ENCODE measurements at places on chromosomes 5 and 9.

GRCh38 chr5:90017239-90017638 lies 392.3 kb downstream of the CETN3 start:
- peak; percentile 0 for DNase-seq

DNA sequence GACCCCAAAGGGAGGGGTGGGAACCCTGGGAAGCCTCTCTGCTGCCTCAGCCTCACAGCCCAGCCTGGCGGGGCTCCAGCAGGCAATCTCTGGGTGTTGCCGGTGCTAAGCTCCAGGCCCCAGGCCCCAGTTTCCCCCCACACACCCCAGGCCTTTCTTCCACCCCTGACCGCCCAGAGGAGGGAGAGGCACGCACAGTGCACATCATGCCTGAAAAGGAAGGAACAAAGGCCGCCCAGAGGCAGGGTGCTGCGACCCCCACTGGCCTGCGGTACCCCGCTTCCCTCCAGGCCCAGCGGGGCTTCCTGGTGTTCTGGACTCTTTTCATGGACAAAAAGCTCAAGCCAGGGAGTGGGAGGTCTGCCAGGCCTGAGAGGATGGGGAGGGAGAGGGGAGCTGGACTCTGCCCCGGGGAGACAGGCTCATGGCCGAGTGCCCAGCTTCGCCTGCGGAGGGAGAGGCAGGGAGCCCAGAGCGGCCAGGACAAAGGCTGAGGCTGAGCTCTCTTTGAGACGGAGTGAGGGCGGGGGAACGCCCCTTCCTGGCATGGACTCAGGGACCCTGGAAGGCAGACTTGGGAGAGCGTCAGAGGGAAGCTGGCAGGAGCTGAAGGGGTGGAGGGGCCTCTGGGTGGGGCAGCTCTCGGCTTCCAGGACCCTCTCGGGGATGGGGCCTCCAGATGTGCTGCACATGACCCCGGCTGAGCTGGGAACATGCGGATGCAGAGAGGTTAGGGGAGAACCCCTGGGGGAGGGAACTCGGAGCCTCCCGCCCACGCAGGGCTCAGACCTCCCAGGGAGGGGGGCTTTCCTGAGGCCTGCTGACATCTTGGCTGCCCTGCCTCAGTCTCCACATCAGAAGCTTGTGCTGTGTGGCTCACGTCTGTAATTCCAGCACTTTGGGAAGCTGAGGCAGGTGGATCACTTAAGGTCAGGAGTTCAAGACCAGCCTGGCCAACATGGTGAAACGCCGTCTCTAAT lies 1.8 kb upstream of the ENTPD2 start:
- peak; percentile 62 for DNase-seq

GRCh38 chr9:98101868-98102273 lies 17.2 kb downstream of the TRIM14 start:
- DNase-seq = peak; percentile 68

DNA sequence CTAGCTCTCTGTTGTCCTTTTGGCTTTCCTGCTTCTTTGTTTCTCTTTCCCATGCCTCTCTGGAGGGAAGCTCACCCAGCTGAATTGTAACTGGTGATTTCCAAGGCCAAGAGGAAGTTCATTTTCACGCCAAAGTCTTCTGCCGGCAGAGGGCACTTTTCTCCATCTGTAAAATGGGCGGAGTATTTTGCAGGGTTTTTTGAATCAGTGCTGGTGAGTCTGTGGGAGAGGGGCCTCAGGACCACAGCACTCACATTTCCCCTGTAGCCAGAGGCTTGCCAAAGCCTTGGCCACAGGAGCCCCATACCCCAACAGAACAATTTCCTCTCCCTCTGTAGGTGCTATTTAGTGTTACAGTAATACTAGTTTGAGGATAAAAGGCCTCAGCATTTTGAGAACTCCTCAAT lies 42.3 kb upstream of the MATR3 start:
- DNase-seq = no peak

DNA sequence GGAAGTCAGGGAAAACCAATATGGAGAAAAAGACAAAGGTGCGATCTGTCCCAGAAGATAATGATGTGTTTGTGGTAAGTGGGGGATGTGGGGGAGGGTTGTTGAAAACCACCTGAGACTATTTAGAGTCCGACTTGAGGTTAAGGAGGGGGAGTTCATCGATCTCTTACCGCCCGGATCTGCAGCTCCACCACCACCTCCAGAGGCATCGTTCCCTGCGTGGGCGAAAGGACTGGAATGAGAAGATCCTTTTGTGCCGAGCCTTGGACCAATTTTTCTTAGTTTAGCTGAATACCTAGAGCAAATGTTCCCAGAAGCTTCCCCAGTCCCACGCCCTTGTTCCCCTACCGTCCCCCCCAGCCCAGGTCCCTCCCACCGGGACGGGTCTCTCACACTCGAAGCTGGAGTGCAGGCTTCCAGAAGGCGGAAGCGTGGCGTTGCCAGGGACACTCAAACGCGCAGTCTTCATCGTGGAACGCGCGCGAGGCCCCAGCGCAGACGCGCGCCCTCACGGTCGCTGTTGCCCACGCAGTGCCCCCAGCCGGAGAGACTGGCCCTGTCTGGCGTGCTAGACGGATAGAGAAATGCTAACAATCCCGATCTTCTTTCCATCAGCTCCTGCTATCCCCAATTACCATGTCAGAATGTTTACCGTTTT lies at the start of gene SPATA6L:
Gene SPATA6L (minus strand): TSS at position 439 of the 658 bp plus-strand sequence. CDS start 230 bp downstream, at position 209.
- DNase-seq = peak; percentile 64

GRCh38 chr9:133419005-133419404 lies 1.2 kb upstream of the REXO4 start:
- no peak for DNase-seq

DNA sequence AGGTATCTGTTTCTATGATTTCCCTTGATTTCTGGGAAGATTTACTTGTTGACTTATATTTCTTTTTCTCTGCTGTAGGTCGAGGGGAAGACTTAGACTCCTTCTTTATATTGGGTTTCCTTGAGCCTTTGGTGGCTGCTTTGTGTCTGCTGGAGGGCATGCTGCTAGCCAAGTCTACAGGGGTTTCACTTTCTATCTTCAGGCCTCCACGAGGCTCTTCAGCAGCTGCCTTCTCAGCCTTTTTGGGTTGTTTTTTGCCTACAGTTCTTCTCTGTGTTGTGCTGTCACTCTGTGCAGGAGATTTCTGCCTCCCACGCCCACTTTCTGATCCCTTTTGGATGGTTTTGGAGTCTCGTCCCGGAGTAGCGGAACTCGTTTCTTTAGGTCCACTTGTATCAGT lies 23.2 kb downstream of the LEAP2 start:
- DNase-seq = no peak

DNA sequence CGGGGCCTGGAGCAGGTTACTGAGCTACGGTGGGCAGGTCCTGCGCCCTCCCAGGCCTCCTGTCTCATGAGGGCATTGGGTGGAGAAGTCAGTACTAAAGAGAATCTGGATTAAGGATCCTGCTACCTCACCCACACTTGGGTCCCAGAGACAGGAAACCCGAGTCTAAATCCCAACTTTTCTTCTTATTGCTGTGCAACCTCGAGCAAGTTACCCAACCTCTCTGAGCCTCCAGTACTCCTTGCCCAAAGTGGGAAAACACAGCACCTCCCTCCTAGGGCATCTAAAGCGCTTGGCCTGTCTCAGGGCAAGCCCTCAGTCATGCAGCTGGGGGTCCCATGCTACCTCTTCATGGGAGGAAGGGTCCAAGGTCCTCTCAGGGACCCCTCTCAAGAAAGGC lies 28.2 kb downstream of the ASS1 start:
- DNase-seq = no peak

- no peak for DNase-seq
Measured at GRCh38 chr5:132221781-132222648, 5.6 kb downstream of the P4HA2 start.

DNA sequence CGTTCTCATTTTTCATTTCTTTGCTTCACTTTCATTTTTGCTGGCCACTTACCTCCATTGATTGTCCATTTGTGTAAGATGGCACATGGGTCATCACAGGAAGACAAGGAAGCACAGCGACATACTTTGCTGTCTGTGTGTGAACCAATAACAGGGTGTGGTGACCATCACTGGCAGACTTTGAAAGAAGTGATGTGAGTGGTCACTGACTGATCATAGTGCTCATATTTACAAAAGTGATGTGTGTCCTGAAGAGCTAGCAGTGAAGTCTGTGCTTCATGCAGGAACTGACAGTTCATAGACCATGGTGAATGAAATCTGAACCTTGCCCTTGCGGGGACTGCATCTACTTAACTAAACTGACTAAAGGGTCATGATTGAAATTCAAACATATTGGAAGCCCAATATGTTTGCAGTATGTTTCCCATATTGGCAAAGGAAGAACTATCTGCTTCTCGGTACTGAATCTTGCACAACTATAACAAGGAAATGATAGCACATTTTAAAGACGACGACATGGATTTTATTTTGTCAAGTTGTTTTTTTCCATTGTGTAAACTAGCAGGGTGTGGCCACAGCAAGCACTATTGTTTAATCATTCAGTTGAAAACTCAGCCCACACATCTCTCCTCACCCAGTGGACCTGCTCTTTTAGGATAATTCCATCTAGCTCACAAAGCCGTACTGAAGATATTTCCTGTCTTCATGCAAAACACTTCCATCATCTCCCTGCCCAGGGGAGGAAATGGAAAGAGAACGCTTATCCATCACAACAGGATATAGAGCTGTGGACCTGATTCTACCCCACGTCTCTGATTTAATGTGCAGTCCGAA lies 232.0 kb upstream of the ANKRD55 start:
- no peak for DNase-seq

Data from DMS153 (cell line).